Stimulated activated CD8-positive, alpha-beta memory T cell treated with anti-CD3 and anti-CD28 coated beads, Interleukin-4, amount 100 ng/mL, for 4 hours (primary cell): ENCODE measurements at places on chromosomes 2 and 18.

DNA sequence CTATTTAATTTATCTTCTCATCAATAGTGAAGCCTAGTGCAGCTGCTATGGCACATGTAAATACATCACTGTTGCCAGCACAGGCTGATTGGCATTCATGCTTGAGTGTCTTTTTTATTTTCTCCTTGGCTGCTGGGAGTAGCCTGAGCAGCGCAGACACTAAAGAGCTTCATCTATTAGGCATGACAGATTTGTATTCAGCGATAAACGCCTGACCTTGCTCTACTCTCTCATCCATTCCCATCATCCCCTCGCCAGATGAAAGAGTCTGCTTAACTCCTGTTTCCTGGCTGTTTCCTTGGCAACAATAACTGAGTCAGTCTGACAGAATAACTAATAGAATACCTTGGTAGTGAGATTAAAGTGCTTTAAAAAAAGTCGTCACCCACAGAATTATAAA is 753.6 kb downstream of the DCC start:
- DNase-seq, result no peak

- DNase-seq, result no peak
These were observed 54.1 kb upstream of the KLF7 start for GRCh38 chr2:207219676-207220501.

DNA sequence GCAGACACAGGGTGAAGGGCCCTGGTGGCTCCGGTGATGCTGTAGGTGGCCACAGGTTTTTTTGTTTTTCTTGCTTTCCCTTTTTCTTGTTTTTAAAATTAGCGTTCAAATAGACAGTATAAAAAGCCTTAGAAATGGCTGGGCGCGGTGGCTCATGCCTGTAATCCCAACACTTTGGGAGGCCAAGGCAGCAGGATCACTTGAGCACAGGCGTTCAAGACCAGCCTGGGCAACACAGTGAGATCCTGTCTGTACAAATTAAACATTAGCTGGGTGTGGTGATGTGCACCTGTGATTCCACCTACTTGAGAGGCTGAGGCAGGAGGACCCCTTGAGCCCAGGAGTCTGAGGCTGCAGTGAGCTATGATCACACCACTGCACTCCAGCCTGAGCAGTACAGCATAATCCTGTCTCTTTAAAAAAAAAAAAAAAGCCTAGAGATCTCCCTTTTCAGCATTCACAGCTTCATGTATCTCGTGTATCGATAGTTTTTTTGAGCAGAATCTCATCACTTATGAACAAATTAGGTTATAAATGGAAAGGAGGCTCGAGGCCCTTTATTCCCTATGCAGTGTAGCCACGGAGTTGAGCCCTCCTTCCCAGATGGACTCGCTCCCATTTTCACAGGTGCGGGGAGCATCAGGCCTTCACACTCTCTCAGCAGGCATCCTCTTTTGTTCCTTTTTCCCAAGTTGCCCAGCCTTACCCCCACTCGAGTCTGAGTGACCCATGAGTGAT is 50.8 kb downstream of the EMILIN2 start:
- DNase-seq, result no peak

- DNase-seq, result no peak
These were observed 86.2 kb downstream of the COPS8 start for GRCh38 chr2:237171881-237172280.

DNA sequence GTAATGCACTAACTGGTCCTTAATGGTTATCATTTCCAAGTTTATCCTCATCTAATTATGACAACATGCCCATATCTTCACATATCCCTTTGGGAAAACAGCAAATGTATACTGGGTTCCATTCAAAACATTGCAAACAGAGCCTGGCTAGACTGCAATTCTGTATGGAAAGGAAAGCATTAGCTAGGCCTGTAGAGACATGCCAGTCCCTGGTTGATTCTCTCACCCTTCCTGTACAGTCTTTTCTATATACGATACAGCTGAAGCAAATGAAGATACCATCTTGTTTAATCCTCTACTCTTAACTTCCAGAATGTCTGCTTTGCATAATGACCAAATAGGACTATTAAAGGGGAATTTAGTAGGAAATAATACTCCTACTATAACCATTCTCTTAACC is 294.4 kb upstream of the MC4R start:
- no peak for DNase-seq

DNA sequence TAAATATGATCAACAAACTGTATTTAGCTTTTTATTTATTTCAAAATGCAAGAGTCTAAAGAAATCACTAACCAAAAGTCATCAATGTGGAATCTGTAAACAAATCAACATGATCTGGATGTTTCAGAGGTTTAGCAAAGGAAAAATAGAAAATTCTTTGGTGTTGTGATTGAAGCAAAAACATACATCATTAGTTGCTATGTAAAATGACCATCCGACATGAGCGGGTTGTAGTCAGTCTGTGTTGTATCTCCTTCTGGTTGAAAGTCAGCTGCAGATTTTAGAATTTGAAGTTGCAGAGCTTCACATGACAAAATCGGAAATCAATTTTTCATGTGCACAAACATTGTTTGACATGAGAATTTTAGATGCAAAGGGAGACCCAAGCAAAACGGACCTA is 63.2 kb downstream of the IRS1 start:
- DNase-seq, result no peak

- DNase-seq, result no peak
These were observed 46.9 kb upstream of the CD28 start for GRCh38 chr2:203659331-203660049.

- DNase-seq, result no peak
These were observed 111.3 kb downstream of the CMPK2 start for GRCh38 chr2:6754419-6754818.

DNA sequence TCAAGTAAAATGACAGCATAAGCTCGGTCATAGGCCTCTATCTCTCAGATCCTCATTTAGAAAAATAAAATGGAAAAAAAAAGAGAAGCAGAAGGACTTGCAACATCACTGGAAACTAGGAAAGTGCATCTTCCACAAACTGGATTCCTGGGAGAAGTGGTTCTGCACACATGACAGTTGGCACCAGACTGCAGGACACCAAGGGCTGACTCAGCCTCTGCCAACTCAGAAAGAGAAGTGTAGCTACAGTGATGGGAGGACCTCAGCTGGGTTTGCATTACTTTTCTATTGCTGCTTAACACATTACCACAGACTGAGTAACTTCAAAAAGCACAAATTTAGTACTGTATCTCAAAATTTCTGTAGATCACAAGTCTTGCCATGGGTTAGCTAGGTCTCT is 409.5 kb upstream of the GCFC2 start:
- no peak for DNase-seq

DNA sequence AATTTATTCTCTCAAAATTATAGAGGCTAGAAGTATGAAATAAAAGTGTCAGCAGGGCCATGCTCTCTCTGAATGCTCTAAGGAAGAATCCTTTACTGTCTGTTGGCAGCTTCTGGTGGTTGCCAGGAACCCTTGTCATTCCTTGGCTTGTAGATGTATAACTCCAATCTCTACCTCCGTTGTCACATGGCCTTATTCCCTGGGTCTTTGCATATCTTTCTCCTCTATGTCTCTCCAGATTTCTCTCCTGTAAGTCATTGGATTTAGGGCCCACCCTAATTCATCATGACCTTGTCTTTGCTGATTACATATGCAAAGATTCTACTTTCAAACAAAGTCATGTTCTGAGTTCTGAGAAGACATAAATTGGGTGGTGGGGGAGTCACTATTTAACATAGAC is 127.0 kb upstream of the CHST9 start:
- no peak for DNase-seq
